ENCODE measurements at places on chromosomes 5 and 9. TPM values are rescaled to one million over a fixed set of nuclear protein-coding genes. Genes with fewer than 3 reads are reported as not detected.

GRCh38 chr5:164051745-164052144, 546.3 kb downstream of the MAT2B start:
- DNase-seq = no peak

DNA sequence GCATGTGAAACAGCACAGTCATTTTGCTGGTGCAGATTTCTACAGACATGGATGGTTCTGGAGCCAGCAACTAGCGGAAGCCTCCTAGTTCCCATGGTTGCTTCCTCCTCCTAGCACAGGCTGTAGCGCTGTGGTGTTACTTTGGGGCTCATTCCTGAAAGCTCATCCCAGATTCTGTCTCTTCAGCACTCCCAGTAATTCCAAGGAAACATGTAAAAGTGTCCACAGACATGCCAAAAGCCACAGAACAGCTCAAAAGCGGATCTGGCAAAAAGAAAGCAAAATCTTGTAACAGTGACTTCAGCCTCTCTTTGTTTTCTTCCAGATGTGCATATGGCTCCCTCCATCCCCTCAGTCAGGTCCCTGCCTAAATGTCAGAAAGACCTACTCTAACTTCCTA, 144.1 kb downstream of the CEP120 start:
- no peak for DNase-seq

- DNase-seq = peak; percentile 59
Observed at GRCh38 chr9:38344566-38345324, 47.8 kb upstream of the ALDH1B1 start.

GRCh38 chr5:134794819-134795218, 36.2 kb downstream of the DDX46 start:
- no peak for DNase-seq

DNA sequence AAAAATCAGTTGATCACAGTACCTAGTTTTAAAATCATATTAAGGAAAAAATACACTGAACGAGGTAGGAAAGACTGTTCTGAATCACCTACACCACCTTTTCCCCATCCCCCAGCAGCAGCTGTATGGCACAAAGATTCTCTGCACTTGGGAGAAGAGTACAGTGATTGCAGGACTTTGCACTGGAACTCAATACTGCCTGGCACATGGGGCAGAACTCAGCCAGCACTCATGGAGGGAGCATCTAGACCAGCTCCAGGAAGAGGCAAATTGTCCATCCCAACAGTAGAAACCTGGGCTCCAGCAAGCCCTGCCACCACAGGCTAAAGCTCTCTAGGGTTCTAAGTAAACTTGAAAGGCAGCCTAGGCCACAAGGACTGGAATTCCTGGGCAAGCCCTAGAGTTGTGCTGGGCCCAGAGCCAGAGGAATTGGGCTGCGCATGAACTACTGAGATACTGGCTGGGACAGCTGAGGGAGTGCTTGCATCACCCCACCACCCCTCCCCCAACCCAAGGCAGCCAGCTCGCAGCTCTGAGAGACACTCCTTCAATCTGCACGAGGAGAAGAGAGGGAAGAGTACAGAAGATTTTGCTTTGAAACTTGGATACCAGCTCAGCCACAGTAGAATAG, 654.4 kb upstream of the CDH6 start:
- no peak for DNase-seq

- no peak for DNase-seq
Observed at GRCh38 chr5:110977915-110978314, 93.6 kb upstream of the TSLP start.

The LTC4S gene
- 9.6 TPM for total RNA-seq

GRCh38 chr5:91386120-91386519, 3.0 kb upstream of the ARRDC3 start:
- DNase-seq = no peak

GRCh38 chr9:130498918-130499698, 54.3 kb downstream of the ASS1 start:
- no peak for DNase-seq

The LEAP2 gene
- 1.2 TPM for total RNA-seq

DNA sequence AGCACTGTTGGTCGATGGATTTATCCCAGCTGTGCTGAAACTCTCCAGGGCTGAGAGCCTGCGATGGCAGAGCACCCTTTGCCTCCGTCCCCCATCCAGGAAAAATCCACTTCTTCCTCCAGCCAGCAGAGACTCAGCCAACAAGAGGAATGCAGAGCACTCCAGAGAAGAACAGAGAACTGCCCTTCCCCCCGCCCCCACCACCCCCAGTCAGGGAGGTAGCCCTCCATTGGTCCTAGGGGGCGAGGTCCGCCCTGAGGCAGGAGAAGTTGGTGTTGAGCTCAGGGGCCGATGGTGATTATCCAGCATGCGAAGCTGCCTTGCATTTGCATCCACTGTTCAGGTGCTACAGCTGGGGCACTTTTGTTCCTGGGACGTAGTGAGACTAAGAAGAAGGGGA, 9.0 kb downstream of the TLX3 start:
- no peak for DNase-seq

DNA sequence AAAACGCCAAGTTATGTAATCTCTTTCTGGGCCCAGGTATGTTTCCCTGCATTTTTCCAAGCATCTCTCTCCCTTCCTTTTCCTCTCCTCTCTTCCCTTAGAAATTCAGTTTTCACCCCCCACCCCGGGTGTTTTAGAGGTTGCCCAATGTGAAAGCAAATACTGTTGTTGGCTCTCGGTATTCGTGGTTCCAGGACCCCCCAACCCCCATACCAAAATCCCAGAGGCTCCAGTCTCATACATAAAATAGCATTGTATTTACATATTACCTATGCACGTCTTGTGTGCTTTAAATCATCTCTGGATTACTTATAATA, 48.8 kb downstream of the ACER2 start:
- DNase-seq = no peak

GRCh38 chr5:1106385-1107166, 5.3 kb downstream of the SLC12A7 start:
- no peak for DNase-seq

- no peak for DNase-seq
Observed at GRCh38 chr5:4080370-4080769, 484.7 kb downstream of the IRX1 start.

DNA sequence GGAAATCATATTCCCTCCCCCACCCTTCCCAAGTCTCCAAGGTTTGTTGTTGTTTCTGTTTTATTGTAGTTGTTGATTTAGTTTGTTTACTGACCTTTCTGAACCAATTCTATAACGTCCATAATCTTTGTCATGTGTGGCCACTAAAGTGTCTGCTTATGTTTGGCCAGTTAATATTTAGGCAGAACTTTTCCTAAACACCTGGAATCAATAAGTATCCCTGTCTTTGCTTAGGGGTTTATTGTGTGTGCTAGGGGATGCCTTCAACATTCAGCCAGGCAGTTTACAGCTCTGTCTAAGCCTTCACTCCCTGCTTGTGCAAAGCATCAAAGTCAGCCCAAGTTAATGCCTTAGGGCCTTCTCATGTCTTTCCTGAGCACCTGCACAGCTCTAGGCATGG, 16.9 kb upstream of the LECT2 start:
- DNase-seq = no peak

DNA sequence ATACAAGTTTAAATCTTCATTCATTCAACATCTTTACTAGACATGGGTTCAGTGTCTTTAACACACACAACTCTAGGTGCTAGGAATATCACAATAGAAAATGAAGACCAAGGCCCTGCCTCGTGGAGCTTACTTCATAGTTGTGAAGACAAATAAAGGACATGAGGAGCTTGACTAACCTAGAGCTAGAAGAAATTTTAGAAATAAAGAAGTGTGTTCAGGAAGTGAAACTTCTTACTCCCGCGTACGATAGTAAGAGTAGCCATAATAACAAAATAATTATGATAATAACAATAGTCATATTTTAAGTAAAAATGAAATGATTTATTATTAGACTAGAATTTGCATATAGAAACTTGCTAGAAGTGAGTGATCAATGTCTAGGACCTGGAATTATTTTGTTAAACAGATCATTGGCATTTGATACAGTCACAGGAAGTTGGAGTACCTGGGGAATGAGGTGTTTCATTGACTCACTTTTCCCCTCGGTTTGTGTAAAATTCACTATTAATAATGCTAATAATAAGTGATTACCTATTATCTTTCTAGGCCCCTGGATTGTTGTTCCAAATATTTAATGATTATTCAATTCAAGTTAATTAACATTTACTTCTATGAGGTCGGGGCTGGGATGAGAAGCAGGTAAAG, 331.3 kb downstream of the NSG2 start:
- no peak for DNase-seq

DNA sequence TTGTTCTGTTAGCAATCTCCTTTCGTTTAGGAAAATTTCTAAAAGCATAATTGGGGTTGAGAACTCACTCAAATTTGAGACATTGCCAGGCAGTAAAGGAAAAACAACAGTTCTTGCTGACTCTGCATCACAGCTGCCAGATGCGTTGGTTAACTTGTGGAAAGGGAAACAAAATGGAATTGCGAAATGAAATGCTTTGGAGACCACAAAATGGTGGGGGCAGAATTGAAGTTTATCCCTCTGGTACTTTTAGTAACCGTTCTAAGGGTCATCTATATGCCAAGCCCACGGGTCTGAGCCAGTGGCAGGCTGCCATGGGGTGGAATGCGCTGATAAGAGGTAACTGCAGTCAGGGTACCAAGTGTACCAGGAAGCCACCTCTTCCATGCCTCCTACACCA, 28.6 kb upstream of the SELENOP start:
- no peak for DNase-seq

DNA sequence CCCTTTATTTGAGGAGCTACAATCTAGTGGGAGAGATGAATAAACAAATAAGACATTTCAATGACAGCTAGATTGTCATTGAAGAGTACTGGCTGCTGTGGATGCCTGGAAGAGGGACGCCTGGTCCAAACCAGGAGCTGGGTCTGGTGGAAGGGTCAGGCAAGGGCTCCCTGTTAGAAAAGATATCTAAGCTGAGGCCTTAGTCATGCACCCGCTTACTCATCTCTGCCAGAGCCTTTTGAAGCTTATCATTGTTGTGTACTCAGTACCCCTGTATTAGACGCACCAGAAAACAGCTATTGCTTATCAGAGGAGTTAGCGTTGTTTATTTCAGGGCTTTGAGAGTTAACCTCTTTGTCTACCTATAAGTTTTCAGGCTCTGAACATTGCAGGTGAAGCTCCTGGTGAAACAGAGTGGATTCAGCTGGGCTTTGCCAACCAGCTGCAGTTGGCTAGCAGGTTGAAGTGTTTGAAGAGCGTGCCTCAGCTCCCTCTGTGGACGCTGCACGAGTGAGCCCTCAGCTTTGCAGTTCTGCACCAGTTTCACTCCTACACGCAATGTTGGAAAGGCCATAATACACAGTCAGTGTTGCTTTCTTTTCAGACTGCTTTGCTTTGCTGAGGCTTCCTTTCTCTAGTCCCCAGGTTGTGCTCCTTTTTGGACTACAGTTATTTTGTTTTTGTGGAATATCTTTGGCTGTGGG, 5.6 kb upstream of the GPR151 start:
- DNase-seq = no peak

The CDO1 gene
- 60.8 TPM for total RNA-seq

DNA sequence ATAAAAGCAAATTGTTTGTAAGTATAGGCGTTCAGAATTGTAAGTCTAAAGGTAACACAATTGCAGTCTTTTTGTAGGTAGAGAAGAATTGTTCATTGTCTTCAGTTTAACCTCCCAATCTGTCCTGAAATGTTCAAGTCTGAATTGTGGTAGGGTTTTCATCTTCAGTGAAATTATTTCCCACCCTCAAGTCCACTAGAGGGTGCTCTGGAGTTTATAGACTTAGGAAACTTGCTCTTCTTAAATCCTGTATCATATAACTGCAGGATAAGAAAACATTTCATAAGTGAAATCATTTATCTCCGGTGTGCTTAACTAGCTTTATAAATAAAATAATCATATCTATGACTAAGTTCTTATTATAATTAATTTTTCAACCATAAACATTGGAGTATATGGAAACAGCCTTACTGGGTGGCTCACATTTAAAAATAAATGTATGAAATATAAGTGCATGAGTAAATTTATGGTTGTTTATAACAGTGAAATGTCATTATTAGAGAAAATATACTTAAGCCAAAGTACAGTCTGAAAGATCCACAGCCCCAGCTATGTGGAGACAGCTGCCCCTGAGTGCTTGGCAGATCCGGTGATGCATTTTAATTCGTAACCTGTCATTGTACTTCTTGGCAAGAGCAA, 182.4 kb upstream of the OTULINL start:
- no peak for DNase-seq

DNA sequence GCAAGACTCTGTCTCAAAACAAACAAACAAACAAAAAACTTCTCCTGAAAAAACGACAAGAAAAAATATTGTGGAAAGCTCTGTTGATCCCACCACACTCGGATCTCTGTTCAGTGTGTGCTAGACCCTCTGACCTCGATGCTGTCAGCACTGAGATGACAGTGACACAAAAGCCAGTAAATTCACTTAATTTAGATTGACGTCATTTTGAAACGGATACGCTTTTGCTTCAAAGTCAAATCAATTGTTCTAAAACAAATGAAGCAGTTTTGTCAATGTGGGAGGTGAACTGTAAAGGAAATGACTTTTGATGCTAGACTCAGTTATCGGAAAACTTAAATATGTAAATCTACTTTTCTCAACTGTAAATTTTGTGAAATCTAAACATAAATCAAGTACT, 26.6 kb downstream of the CCT5 start:
- no peak for DNase-seq

DNA sequence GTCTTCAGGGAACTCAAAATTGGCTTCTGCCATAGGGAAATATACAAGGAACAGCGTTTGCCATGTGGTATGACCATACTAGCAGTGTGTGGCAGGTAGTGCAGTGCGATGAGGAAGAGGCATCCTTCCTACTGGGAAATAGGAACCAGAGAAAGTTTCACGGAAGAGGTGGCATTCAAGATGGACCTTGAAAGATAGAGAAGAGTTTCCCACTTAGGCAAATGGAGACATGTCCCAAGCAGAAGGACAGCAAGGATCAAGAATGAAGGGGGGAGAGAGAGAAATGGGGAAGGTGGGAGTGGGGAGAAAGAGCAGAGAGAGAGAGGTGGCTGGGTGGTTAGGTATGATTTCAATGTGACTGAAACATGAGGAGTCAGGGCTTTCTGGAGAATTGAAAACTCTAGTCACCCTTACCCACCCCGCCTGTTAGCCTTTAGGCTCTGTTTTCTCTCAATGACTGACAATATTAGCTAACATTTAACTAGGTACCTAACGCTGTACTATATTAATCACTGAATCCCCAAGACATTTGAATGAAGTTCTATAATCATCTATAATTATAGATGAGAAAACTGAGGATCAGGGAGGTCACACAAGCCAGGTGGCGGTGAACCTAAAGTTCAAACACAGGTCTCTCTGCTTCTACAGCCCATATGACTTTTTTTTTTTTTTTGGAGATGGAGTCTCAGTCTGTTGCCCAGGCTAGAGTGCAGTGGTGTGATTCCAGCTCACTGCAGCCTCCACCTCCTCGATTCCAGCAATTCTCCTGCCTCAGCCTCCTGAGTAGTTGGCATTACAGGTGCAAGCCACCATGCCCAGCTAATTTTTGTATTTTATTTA, 171.3 kb downstream of the NR3C1 start:
- no peak for DNase-seq

- no peak for DNase-seq
Observed at GRCh38 chr5:33997331-33997983, 10.4 kb downstream of the AMACR start.

- DNase-seq = no peak
Observed at GRCh38 chr9:126869368-126869767, 8.9 kb downstream of the ZBTB34 start.

Measured in mesenteric fat pad (tissue), 1 donor.